ENCODE measurements at places on chromosomes 7 and 10. TPM values are rescaled to one million over a fixed set of nuclear protein-coding genes. Genes with fewer than 3 reads are reported as not detected.

The TMEM229A gene
- not detected for total RNA-seq

The CCDC201 gene
- total RNA-seq = not detected

The CALHM1 gene
- not detected for total RNA-seq

The TUBAL3 gene
- total RNA-seq = 0.31 TPM

The TAF6 gene
- 63.4 TPM for total RNA-seq

Data from A549 treated with AZD2906 at 1 μM for 4 hours (cell line).